ENCODE measurements at places on chromosomes 13 and 19.

DNA sequence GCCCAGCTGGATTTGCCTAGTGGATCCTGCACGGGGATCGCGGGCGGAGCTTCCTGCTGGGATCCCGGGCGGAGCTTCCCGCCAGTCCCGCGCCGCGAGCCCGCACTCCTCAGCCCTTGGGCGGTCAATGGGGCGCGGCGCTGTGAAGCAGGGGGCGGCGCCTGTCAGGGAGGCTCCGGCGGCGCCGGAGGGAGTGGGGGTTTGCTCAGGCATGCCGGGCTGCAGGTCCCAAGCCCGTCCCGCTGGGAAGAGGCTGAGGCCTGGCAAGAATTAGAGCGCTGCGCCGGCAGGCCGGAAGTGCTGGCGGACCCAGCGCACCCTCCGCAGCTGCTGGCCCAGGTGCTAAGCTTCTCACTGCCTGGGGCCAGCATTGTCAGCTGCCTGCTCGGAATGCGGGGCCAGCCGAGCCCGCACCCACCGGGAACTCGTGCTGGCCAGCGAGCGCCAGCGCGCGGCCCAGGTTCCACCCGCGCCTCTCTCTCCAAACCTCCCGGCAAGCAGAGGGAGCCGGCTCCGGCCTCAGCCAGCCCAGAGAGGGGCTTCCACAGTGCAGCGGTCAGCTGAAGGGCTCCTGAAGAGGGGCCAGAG, 119.6 kb downstream of the PRR20E start:
- DNase-seq: no peak

DNA sequence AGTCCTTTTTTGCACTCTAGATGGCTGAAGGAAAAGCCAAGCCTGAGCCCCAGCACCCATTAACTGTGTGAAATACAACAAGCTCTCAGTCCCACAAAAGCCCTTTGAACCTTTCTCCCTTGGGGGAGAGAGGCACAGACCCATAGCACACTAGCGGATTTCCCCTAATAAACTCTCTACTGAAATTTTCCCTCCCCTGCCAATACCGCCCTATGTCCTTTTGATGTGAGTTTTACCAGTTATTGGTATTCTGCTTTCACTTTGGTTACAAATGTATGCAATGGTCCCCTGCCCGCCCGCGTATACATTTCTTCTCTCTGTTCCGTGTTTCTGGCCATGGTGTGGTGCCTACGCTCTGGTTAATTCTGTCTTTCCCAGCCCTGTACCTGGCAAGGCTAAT, 54.0 kb upstream of the MYO16 start:
- DNase-seq: no peak

DNA sequence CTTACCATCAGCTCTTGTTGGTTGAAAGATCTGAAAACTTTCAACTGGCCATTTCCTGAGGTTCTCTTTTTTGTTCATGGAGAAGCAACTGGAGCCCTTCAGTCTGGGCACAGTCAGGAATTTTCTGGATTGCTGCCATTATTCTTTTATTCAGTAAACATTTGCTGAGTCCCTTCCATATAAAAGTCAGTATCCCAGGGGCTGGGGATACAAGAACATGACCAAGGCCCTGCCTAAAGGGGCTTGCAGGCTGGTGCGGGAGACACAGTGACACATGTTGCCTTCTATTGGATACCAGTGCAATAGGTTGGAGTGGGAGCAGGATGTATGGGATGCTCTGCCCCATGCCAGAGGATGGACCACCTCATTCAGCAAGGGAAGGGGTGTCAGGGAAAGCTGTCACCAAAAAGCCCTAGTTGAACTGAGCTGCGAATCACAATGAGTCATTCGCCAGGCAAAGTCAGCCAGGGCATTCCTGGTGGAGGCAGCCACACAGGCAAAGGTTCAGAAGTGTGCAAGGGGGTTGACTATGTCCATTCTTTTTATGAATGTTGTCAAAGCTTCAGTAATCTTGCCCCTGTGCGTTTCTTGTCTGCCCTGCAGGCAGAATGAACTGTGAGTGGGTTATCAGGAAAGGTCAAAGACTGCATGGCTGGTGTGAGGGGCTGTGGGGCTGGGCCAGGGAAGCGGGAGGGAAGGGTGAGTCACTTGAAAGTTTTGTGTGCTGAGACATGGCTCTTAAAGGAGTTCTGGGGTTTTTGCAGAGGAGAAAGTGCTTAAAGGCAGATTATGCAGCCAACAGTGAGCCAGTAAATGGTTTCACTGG, 395.9 kb downstream of the KCNRG start:
- no peak for DNase-seq

- no peak for DNase-seq
Measured at GRCh38 chr13:30725326-30726085, 9.8 kb upstream of the ALOX5AP start.

GRCh38 chr19:45264781-45265317, 13.8 kb downstream of the MARK4 start:
- no peak for DNase-seq

GRCh38 chr13:93080587-93080986, 146.0 kb upstream of the GPC6 start:
- DNase-seq: no peak

GRCh38 chr13:21364916-21365315, 94.2 kb downstream of the ZDHHC20 start:
- no peak for DNase-seq

GRCh38 chr19:17264641-17264979, at the start of gene USHBP1:
Gene USHBP1, minus strand, starts transcription at chr19:17264745. Its CDS starts 446 bp downstream, at chr19:17264299.
- no peak for DNase-seq

DNA sequence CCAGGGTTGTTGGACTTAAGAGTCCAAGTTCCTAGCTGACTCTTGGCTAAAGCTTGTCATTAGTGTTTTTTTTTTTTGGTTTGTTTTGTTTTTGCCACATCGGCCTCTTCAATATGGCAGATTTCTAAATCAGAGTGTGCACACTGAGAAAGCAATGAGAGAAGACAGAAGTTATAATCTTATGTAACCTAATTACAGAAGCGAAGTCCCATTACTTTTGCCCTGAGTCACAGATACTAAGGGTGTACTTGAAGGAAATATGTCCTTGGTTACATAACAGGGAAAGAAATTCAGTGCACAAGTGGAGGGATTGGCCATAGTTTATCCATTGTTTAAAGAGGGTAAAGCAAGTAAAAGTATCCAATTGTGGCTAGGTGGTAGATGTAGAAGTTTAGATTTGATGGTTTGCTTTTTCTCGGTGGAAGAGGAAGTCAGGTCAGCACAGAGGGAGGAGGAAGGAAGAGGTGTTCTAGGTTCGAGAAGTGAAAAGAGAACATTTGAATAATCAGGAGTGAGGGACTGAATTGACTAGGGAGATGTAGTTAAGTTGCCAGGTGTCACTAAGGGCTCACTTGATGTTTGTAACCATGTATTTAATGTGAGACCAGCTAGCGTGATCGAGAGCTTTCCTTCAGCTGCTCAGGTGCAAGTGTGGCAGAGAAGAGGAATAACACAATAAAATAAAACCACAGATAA, 12.2 kb downstream of the GTF2F2 start:
- no peak for DNase-seq

GRCh38 chr13:108360139-108360538, 90.6 kb downstream of the TNFSF13B start:
- DNase-seq: no peak

DNA sequence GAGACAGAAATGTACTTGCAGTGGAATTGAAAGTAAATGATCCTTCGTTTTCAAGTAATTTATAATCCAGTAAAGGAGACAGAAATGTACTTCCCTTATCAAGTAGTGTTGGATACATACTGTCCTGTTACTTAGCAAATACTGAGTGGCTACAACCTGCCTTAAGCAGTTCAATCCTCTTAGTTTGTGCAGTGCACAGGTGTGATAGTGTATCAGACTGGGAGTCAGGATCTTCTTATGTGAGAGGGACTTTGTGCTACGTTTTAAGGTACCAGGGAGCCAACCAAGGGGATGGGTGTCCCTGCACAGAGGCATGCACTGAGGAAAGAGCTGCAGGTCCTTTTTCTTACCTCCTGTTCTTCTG, 111.1 kb downstream of the DNAJC3 start:
- DNase-seq: no peak

GRCh38 chr19:49761625-49762311, 1.3 kb downstream of the TSKS start:
- DNase-seq: peak; percentile 73

DNA sequence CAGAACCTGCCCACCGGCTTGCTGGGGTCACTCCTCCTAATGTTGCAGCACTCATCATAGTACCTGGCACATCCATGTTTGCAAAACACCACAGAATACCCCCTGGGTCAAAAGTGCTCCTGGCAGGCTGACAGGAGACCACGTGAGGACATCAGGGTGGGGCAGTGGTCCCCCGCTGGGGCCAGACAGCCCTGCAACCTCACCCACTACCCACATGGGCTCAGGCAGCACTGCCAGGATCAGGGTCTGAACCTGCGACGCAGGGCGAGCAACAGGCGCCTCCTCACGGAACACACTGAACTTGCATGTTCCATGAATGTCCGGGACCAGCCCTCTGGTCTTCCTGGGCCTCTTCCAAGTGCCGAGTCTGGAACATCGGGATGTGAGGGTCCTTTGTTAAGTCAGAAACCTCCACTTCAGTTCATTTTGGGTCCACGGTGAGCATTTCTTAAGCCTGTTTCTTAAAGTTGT, 1.4 kb upstream of the SLC7A9 start:
- no peak for DNase-seq

DNA sequence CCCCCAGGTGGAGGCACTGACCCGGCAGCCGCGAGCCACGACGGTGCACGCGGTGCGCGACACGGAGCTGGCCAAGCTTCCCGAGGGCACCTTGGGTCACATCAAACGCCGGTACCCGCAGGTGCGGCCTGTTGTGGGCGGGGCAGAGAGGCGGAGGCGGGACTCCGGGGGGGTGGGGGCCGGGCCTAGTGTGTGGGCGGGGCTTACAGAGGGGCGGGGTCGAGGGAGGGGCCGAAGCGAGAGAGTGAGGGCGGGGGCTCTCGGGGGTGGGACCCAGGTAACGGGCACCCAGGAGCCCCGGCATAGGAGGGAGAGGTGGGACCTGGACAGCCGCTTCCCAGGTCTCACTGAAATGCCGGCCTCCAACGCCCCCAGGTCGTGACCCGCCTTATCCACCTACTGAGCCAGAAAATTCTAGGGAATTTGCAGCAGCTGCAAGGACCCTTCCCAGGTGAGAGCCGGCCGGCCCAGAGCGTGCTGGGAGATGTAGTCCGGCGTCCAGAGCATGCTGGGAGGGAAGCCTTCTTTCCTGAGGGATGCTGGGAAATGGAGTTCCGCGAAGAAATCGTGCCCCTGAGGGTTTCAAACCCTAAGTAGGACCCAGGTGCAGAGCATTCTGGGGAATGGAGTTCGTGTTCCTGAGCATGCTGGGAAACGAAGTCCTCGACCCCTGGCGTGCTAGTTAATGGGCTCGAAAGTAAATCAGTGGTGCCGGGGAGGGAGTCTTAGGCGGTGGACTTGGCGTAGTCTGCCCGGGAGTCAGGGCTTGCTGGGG, 15.7 kb downstream of the PNPLA6 start:
- peak; percentile 91 for DNase-seq

- DNase-seq: no peak
Measured at GRCh38 chr13:25018729-25019115, 77.2 kb upstream of the PABPC3 start.

All from common myeloid progenitor, CD34-positive (primary cell).